ENCODE measurements at places on chromosomes 12 and 14.
A peak's percentile ranks its signal among the peaks of the same experiment; 100 is the strongest.

DNA sequence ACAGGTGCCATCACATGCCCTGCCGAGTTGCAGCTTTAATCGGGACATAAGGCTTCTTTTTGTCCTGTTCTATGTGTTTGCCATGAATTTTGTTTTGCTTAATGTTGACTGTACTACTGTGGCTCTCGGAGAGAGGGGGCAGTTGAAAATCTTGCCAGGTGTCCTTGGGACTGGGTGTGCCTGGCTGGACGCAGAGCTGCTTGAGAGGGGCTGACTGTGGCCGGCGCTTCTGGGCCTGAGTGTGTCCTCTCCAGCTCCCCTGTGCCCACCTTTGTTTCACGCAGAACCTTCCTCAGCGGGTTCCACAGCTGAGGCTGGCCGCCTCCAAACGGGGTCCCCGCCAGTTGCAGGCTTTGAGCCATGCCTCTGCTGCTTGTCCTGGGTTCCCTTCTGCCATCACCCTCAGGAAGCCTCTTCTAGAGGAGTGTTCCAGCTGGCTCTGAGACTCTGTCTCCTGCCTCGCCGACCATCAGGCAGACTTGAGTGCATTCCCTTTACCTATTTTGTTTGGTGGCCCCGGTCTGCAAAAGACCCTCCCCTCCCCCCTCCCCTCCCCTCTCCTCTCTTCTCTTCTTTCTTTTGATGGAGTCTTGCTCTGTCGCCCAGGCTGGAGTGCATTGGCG, 49.7 kb downstream of the DDX51 start:
- DNase-seq: no peak

- DNase-seq: no peak
Measured at GRCh38 chr14:67263499-67264149, 22.4 kb downstream of the PALS1 start.

DNA sequence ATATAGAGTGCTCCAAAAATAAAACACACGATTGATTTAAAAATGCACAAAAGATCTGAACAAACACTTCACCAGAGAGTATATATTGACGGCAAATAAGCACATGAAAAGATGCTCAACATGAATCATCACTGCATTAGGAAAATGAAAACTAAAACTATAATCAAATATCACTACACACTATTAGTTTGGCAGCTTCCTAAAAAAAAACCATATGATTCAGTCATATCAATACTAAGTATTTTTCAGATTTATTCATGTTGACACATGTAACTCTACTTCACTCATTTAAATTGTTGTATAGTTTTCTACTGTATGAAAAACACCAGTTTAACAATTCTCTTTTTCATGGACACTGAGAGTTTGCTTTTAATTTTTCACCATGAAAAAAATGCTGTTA, 41.6 kb downstream of the EXOC5 start:
- DNase-seq: no peak

GRCh38 chr14:104390221-104390931, 189.2 kb upstream of the C14orf180 start:
- no peak for DNase-seq

DNA sequence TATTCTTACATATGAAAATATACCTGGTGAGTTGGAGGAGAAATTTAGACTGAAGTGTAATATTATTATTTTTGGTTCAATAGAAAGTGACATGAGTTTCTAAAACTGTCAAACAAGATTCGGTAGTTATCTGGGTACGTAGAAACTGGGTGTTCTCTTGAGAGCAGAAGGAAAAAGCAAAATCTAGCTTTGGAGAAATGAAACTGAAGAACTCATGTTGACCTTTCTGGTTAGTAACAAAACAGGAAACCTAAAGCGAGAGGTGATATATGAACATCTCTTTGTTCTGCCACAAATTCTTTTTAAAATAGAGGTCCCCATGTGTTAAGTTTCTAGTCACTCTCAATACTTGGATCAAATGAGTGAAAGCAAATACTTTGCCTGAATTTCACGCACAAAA, 401.7 kb downstream of the TRHDE start:
- no peak for DNase-seq

DNA sequence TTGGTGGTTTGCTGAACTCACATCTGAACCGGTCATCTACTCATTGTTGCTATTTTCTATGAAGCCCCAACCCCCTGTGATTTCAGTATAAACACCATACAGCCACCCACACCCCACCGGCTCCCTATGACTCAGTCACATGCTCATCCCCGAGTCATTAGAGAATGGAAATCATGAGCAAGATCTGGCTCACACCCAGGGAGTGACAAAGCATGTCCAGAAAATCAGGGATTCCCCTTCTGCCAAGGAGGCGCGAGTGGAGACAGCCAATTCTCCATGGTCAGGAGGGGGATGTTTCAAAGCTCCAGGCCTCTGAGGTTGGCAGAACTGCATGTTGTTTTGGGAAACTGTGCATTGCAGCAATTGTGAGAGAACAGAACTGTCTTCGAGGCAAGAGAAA, 657.5 kb upstream of the TBX3 start:
- DNase-seq: no peak

DNA sequence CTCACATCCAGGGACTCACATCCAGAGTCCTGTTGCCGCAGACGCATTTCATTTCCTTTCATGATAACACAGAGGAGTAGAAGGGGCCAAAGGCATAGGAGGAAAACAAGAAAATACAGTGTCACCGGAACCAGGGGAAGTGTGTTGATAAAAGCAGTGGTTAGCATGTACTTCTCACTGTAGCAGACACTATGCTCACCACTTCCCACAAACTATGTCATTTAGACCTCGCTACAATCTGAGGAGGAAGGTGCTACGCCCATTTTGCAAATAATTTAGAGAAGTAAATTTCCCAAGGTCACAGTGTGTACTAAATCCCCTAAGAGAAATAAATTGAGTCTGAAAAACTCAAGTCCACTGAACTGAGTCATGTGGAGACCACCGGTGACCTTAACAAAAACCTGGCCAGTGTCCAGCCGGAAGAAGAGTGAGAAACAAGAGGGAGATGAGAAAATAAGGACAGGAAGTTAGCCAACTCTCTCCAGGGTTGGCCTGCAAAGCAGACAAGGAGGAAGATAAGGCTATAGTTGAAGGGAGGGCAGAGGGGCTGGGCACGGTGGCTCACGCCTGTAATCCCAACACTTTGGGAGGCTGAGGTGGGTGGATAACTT, 25.8 kb upstream of the TMCC3 start:
- no peak for DNase-seq

- no peak for DNase-seq
Measured at GRCh38 chr12:89800435-89800834, 91.8 kb upstream of the ATP2B1 start.

GRCh38 chr14:94051115-94051514, 25.0 kb downstream of the OTUB2 start:
- no peak for DNase-seq

- no peak for DNase-seq
Measured at GRCh38 chr14:98959410-98959809, 312.6 kb downstream of the BCL11B start.

DNA sequence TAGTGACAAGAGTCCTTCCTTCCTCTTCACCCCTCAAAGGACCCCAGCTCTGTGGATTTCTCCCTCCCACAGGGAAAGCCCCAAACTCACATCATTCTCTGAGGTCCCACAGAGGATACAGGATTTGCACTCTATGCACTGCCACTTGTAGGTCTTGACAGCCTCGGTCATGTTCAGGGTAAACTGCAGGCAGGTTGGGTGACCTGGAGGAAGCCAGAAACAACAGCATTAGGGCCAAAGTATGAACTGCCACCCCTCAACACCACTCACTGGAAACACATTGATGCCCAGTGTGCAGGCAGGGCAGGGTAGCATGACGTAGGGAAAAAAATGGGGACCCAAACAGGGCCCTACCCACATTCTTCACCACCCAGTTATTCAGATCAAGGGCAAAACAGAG, 264.4 kb downstream of the DPF3 start:
- DNase-seq: no peak

- DNase-seq: no peak
Measured at GRCh38 chr12:123101526-123101925, 49.4 kb downstream of the PITPNM2 start.

GRCh38 chr14:21100931-21101330, at the start of gene TMEM253:
Gene TMEM253 (plus strand): TSS chr14:21101066. CDS start chr14:21101344, 278 bp downstream.
- DNase-seq: no peak

GRCh38 chr14:104086210-104086660, 735 bp downstream of the ASPG start:
- no peak for DNase-seq

GRCh38 chr12:31386364-31386777, 60.4 kb upstream of the SINHCAF start:
- no peak for DNase-seq

- no peak for DNase-seq
Measured at GRCh38 chr12:20150835-20151422, 217.4 kb upstream of the PDE3A start.

GRCh38 chr14:31118892-31119291, 88.7 kb downstream of the HECTD1 start:
- no peak for DNase-seq

GRCh38 chr14:37023875-37024565, 148.4 kb downstream of the SLC25A21 start:
- no peak for DNase-seq

- no peak for DNase-seq
Measured at GRCh38 chr12:100926669-100927248, 132.2 kb downstream of the ANO4 start.

DNA sequence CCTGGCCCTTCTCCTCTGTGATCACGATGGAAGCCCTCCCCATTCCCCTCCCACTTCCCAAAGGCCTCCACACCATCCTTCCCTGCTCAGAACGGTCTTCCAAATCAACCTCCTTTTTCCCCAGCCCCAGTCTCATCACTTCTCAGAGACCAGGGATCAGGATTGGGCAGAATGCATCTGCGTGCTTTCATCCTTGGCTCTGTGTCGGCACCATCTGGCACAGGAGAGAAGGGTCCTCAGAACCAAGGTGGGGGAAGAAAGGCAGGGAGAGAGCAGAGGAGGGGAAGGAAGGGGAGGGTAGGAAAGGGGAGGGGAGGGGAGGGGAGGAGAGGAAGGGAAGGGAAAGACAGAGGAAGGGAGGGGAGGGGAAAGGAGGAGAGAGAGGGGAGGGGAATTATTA, 52.4 kb upstream of the FICD start:
- no peak for DNase-seq

GRCh38 chr12:321606-322326, 59.1 kb upstream of the SLC6A13 start:
- DNase-seq: no peak

- no peak for DNase-seq
Measured at GRCh38 chr12:26317942-26318575, 122.7 kb downstream of the SSPN start.

DNA sequence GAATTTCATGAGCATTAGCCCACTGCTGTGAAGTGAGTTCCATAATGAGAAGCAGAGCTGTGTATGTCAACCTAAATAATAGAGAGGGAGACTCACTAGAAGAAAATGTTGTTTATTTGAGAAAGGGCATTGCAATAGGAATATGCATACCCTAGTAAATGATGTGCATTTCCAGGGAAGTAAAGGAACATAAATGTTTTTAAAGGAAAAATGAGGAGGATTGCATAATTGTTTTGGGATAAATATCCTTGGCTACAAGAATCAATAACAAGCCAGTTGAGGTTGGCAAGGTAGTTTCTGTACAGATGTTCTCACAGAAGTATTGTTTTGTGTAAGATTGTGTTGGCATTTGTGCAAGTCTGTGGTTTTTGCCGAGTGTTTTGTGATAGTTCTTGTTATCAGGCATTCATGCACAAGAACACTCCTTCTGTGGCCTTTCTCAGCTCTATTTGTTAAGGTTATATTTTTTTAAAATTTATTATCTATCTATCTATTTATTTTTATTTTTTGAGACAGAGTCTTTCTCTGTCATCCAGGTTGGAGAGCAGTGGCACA, 47.1 kb downstream of the EMP1 start:
- DNase-seq: no peak

GRCh38 chr12:49893753-49894750, 9.6 kb downstream of the FAIM2 start:
- no peak for DNase-seq

DNA sequence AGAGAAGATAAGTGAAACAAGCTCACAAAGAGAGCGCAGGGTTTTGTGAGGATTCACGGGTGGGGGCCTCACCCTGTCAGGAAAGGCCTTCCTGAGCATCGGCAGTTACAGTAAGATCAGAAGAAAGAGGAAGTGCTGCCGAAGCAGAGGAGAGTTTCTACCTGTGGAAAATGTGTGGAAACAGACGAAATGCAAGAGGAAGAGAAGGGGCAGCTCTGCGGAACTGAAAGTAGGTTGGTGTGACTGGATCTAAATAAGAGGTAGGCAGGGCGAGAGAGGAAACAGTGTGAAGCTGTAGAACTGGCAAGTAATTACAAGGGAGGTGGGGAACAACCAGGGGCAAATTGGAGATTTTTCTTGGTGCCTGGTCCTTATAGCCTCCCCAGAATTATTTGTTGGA, 2.6 kb downstream of the GPR68 start:
- DNase-seq: peak; percentile 45
